Posterior cingulate gyrus (tissue), 11 donors: ENCODE measurements at places on chromosomes 4 and X.
A peak's percentile ranks its signal among the peaks of the same experiment; 100 is the strongest.

- no peak for DNase-seq
Observed at GRCh38 chr4:152044331-152045036, 283.7 kb upstream of the GATB start.

DNA sequence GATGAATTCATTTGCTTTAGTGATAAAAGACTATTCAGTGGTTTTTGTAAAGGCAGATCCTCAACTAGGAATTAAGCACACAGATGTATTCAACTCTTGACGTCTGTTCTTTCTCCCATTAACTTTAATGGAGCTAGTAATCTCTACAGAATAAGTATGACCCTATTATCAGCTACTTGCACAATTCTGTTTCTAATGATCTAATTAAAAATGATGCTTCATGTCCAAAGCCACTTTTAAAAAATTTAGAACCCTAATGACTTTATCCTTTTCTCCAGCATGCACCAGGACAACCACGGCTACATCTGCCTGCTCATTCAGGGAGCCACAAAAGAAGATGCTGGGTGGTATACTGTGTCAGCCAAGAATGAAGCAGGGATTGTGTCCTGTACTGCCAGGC lies 85.4 kb downstream of the CBR4 start:
- DNase-seq: no peak

- DNase-seq: no peak
Observed at GRCh38 chr4:100146756-100147155, 43.5 kb downstream of the DDIT4L start.

DNA sequence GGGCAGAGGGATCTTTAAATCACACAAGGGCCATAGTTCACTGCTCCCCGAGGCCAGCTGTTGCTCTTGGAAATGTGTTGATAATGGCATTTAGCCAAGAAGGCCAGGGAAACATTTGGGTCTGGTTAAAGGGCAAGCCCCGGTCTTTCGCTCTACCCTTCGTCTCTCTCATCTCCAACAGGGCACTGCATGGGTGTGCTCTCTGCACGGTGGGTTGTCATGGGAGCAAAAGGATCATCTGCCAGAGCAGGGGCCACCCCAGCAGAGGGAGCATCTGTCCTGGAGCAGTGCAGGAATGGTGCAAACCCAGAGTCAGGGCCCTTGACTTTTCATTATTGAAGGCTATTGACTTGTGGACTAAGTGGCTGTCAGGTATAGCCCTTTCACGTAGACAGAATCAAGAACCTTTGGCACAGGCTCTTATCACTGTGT lies 22.7 kb upstream of the PGRMC2 start:
- DNase-seq: no peak

- no peak for DNase-seq
Observed at GRCh38 chrX:11287505-11287904, 5.7 kb upstream of the AMELX start.

DNA sequence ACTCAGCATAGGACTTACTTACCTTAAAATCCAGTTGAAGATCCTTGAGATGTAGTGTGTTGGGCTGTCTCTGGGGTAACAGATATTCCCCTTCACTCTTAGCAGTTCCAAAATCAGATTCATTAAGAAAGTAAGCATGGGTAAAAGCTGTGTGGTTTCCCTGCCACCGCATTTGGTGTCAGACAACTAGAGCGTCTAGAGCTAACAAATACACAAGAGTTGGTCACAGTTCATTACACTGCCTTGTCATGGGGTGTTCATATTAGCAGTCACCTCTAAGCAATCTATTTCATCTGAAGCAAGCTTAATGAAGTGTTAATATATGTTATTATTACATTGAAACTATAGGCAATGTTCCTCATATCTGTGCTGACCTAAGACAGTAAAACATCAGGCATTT lies 342.8 kb downstream of the PPARGC1A start:
- no peak for DNase-seq

DNA sequence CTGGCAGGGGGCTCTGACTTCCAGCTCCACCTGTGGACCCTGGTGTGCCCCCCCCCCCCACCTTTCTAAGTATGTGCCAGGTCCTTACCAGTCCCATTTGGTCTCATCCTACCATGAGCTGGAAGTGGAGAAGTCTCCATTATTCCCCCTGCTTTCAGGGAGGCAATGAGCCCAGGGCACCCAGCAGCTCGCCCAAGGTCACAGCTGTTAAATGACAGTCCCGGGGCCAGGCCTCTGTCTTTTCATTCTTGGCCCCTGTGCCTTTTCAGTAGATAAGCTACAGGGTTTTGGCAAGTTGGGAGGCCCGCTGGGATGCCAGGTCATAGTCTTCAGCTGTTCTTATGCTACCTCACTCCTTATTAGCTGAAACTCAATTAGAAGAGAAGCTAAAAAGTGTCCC lies 249.1 kb downstream of the EVC2 start:
- DNase-seq: no peak

DNA sequence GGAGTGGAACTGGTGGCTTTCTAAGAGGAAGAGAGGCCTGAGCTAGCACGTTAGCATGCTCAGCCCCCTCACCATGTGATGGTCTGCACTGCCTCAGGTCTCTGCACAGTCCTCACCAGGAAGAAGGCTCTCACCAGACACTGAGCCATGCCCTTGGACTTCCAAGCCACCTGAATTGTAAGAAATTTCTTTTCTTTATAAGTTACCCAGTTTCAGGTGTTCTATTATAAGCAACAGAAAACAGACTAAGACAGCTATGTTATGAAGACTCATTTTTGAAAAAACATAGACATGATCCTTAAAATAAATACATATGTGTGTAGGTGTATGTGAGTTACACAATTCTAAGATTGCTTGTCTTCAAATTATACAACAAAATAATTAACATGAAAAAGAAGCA lies 74.7 kb downstream of the CEP44 start:
- DNase-seq: no peak

DNA sequence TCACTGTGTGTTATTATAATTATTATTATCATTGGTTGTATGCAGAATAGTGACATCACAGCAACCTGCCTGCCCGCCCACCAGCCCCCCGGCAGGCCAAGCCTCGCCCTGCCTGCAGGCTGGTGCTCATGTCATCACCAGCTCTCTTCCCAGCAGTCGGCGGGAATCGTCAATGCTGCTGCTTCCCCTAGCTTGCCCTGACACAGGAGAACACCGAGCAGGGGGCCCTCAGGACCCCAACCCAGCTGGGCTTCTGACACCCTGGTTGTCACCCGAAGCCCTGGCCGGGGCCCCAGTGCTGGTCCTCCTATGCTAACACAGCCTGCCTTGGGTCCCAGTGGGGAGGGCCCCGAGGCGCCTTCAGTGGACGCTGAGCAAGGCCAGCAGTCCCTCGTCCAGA lies 100.6 kb downstream of the PPP2R2C start:
- no peak for DNase-seq

DNA sequence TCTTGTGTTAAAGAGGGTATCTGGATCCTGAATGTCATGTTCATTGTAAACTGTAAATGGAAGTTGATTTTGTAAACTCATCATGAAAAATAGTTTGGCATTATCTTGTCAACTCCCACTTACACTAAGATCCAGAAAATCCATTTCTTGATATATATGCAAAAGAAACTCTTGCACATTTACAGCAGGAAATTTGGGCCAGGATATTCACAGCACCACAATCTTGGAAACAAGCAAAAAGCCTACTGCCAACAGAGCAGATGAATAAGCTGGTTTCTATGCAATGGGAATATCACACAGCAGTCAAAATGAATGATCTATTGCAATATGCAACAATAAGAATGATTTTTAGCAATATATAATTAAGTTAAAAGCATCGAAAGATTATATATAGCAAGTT lies 8.6 kb downstream of the GABRA4 start:
- no peak for DNase-seq

GRCh38 chr4:138537731-138538490 lies 295.8 kb upstream of the SLC7A11 start:
- no peak for DNase-seq

GRCh38 chr4:25814301-25815136 lies 48.3 kb downstream of the SEL1L3 start:
- peak; percentile 78 for DNase-seq

DNA sequence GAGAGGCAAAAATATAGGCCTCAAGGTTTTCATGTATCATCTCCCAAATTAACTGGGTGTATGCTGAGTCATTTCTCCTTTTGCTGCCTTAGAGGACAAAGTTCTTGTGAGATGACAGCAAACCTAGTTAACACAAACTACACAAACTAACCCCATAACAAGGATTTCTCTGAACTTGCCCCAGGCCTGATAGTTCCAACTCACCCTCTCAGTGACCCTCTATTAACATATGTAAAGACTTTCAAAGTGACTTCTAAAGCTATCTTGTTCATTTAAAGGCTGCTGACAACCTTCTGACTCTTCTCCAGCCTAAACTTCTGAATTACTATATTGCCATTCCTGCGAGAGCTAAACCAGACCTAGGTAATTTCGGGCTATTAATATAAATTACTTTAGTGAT lies 43.2 kb upstream of the CCDC149 start:
- DNase-seq: no peak

GRCh38 chr4:109559625-109559982 lies 442 bp upstream of the MCUB start:
- DNase-seq: peak; percentile 83

GRCh38 chr4:110184140-110184790 lies 14.2 kb downstream of the ELOVL6 start:
- DNase-seq: no peak

- DNase-seq: no peak
Observed at GRCh38 chr4:183321079-183321478, 1.0 kb upstream of the CLDN22 start.

- DNase-seq: no peak
Observed at GRCh38 chr4:42641656-42642055, 15.2 kb downstream of the ATP8A1 start.

- no peak for DNase-seq
Observed at GRCh38 chr4:121358473-121358872, 22.3 kb downstream of the QRFPR start.

DNA sequence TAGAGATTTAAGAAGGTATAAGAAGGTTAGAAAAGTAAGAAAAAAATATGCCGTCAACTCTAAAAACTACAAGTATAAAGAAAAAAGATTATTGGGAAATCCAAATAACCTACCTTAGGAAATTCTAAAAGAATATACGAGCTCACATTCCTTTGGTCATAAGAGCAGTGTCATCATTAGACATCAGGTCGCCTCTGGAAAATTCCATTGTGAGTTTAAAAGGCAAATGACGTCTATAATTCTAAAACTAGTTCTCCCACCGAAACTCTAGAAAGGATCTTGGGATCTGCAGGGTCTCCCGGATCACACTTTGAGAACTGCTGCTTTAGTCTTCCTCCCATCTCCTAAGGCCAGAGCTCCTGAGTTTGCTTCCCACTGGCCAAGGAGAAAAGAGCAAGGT lies 518 bp upstream of the SAT1 start:
- DNase-seq: no peak

DNA sequence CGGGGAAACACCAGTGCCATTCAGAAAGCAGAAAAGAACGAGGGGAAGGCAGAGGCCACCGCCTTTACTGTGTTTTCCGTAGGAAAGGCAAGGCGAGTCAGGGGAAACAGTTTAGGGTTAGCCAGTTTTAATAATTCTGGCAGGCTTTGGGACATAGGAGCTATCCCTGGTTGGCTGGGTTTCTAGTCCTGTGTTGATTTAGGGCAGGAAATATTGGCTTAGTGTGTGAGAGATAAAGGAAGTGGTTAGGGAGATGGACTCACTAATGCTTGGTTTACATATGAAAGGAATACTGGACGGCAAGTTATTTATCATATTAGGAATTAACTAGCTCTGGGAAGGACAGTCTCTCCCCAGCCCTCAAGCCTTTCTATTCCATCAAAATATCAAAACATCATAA lies 53.1 kb downstream of the SYNPO2 start:
- DNase-seq: no peak

DNA sequence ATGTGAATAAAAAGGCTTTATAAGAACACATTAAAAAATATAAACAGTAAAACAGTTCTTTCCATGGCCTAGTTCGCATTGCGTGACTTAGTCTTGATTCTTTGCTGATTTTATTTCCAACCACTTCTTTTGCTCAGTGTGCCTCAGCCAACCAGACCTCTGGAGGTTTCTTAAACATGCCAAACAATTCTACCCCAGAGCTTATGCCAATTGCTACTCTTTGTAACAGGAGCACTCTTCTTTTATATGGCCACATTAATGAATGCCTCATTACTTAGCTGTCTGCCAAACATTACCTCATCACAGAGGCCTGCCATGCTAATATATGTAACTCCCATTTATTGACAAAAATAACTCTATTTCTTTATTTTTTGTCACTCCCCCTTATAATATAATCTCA lies 202.3 kb downstream of the NDST4 start:
- DNase-seq: no peak

DNA sequence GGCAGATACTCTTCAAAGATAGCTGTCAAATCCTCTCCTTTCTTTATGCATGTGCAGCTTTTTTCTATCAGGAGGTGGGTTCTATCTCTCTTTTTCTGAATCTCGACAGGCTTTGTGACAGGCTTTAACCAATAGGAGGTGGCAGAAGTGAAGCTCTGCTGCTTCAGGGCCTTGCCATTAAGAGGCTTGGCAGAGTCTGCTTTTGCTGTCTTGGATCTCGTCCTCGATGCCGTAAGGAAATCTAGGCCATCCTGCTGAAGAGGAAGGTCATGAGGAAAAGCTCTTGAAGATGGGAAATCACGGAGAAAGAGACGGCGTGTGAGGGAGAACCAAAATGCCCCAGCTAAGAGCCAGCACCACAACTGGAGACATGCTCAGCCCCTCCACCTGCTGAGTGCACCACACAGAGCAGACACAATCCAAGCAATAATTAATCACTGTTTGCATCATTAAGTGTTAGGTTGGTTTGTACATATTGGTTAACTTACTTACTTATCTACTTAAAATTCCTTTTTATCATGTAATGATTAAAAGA lies 92.2 kb downstream of the DDIT4L start:
- no peak for DNase-seq

DNA sequence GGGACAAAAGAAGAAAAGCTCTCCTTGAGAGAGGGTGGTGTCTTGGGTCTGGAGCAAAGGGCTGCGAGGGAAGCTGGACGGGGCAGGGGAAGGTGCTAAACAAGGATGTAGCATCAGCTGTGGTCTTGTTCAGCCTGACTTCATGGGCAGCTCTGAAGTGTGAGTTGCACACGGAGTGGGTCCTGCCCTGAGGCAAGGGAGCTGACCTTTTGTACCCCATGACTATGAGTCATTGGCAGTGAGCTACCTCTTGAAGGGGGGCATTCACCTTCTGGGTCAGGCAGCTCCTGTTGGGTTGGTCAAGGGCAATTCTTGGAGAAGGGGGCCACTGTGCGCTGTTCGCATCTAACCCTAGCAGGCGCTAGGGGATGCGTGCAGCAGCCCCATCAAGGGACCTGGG lies 151.8 kb downstream of the SMIM20 start:
- DNase-seq: no peak

DNA sequence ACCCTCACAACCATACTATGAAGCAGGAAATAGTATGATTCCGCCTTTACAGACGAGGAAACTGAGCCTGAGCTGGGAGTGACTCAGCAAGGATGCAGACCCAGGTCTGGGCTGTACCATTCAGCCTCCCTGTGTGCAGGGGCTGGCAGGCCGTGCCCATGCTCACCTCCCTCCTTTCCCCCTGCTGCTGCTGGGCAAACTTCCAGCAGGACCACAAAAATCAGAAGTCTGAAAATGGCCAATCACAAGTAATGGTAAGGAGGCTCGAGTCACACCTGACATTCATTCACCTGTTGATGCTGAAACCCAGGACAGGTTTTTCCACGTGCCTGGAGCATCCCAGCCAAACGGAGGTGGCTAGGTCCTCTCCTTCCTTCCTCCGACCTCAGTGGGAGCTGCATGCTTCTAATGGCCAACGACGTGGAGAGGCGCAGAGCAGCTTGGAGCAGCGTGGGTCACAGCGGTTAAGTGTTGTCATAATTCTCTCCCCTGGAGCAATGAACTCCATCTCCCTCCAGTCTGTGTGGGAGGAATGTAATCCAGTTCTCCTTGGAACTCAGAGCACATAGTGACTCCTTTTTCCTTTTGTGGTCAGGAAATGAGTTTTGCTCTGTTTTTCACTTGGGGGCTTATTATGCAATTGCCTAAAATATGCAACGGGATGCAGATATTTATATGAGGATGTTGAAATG lies 371.7 kb downstream of the BCOR start:
- no peak for DNase-seq
